OCI-LY7 (cell line): ENCODE measurements at places on chromosomes 12 and 14.

- DNase-seq, result no peak
These were observed 536 bp upstream of the TUNAR start for GRCh38 chr14:95875831-95876760.

- DNase-seq, result no peak
These were observed 288.7 kb downstream of the NAV3 start for GRCh38 chr12:78119351-78119918.

DNA sequence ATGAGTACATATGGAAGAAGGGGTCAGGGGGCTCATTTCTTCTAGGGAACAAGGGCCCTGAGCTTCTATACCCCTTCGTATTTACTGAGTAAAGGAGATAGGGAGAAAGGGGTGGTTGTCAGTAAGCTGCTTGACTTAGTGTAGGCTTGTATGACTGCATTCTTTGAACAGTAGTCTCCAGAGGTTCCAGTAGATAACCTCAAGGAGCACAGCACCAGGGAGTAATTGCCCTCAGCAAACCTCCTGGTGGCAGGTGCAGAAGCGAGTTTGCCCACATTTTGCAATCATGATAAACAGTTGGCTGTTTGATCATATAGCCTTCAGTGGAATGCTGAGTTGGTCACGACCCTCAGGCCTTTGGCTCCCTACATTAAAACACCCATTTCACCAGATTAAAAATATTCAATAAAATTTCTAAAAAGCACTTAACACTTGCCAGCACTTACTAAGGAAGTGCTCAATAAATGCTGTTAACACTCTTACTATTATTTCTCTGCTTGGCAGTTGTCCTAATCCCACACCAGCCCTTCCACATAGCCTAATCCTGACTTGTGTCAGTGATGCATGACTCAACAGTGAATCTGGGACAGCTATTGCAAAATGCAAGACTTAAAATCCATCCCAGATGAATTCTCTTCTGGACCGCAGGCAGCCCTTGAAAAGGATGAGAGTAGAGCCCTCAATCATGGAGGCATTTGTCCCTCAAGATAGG is 3.7 kb upstream of the DHRS4L2 start:
- DNase-seq, result no peak

GRCh38 chr12:12734054-12734453 is 16.9 kb downstream of the CDKN1B start:
- DNase-seq, result no peak

GRCh38 chr12:112979041-112979680 is 842 bp downstream of the OAS2 start:
- peak; percentile 72 for DNase-seq

DNA sequence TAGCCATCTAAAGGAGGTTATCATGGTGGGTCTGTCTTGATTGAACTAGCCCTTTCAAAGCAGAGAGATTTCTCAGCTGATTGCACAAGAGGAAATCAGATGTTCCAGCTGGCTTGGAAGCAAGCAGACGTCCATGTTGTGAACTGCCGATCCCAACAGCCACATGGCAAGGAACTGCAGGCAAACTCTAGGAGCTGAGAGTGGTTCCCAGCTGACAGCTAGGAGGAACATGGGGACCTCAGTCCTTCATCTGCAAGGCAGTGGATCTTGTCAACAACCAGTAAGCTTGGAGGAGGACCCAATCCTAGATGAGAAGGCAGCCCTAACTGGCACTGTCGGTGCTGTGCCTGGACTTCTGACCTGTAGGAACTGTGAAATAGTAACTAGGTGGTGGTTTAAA is 7.7 kb downstream of the ACVR1B start:
- no peak for DNase-seq

- DNase-seq, result no peak
These were observed 1.1 kb downstream of the SP1 start for GRCh38 chr12:53380794-53381730.

GRCh38 chr12:12560587-12561370 is 1.9 kb downstream of the DUSP16 start:
- peak; percentile 64 for DNase-seq

- peak; percentile 56 for DNase-seq
These were observed 67.2 kb downstream of the CCDC92 start for GRCh38 chr12:123905319-123905925.
